ENCODE measurements at places on chromosomes 4 and X. TPM values are rescaled to one million over a fixed set of nuclear protein-coding genes. Genes with fewer than 3 reads are reported as not detected.

Gene HMGN5
- total RNA-seq = 2.7 TPM

Gene CCNA2
- total RNA-seq = 46.3 TPM

Gene VCX
- total RNA-seq = not detected

Gene PTTG2
- not detected for total RNA-seq

Gene ERVMER34-1
- 0.45 TPM for total RNA-seq

Gene PPP1R2C
- total RNA-seq = not detected

Gene ASB12
- total RNA-seq = not detected

Gene ARHGAP6
- total RNA-seq = not detected

Gene RNF175
- total RNA-seq = not detected

Gene ZNF141
- total RNA-seq = 2.7 TPM

Gene RAB41
- not detected for total RNA-seq

Gene NAP1L3
- total RNA-seq = 0.27 TPM

Gene CRMP1
- total RNA-seq = 3.2 TPM

Gene CNKSR2
- total RNA-seq = 2.7 TPM

Gene RNF212
- 2.2 TPM for total RNA-seq

Gene PI4K2B
- 7.8 TPM for total RNA-seq

Gene CBLL2
- total RNA-seq = not detected

Gene IL15
- total RNA-seq = 12.5 TPM

Gene CNGA1
- total RNA-seq = 0.08 TPM

Gene EMCN
- not detected for total RNA-seq

Gene F8A2
- not detected for total RNA-seq

Gene TEX11
- not detected for total RNA-seq

Gene SPACA5
- total RNA-seq = not detected

Gene PRDM5
- 3.3 TPM for total RNA-seq

Gene NIPAL1
- total RNA-seq = 0.83 TPM

Gene TMEM255A
- total RNA-seq = 0.08 TPM

Gene AP1S2
- total RNA-seq = 18.5 TPM

Gene DKK2
- not detected for total RNA-seq

Gene PRDM8
- total RNA-seq = 0.41 TPM

Gene PAGE1
- total RNA-seq = not detected

Gene GAGE2A
- not detected for total RNA-seq

Gene IL2RG
- not detected for total RNA-seq

Gene PABPC1L2A
- not detected for total RNA-seq

Gene PDZD4
- 3.6 TPM for total RNA-seq

Gene NLGN3
- total RNA-seq = 1.2 TPM

Measured in A549 treated with CORT108297 at 1 μM for 4 hours (cell line).